ENCODE measurements at places on chromosomes 3 and 15.

DNA sequence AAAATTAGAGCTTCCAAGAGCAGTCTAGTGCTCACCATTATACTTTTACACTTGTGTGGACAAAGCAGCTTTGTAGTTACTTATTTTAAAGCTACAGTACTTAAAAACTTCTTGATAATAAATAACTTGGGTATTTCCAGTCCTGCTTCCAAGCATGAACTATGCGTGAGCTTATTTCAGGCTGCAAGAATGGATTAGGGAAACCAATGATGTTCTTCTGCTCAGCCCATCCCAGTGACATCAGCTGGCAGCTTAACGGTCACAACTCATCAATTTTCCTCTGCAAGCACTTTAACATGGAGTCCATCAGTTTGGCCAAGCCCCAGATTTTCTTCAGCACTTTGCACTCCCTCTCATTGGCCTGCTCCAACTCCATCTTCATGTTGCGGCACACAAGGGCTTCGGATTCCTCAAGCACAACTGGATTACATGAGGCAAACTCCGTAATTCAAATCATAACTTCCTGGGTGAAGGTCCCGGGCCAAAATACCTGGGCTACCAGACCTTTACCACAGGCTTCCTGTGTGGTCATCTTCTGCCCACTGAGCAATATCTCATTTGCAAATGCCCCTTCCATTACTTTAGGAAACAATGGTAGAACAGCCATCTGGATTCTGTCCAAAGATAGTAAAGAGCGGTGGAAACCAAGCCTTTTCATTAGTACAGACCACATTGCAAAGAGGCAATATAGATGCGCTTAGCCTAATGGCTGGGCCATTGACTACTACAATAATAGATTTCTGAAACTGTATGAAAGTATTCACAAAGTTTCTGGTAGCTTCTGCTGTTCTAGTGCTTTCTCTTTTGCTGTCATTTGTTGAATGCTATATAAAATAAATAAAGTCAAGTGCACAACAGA lies 87.5 kb upstream of the DAZL start:
- DNase-seq: no peak

DNA sequence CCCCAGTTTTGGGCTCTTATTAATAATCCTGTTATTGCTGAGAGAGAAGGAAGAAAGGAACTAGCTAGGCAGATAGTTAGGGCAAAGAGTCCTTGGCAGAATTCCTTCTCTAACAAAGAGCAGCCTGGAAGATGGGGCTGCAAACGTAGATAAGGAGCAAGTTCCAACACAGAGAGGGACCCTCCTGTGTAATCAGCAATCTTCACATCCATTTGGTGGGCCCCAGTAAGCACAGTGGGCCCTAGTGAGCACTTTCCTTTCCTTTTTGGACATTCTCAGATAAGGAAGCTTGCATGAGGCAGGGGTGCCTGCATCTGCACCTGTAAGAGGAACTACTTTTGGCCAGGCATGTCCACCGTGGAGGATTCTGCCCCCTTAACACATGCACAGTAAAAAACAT lies 119.6 kb upstream of the SGO1 start:
- no peak for DNase-seq

- DNase-seq: peak; percentile 39
Observed at GRCh38 chr15:74144153-74144775, 13.9 kb downstream of the ISLR2 start.

DNA sequence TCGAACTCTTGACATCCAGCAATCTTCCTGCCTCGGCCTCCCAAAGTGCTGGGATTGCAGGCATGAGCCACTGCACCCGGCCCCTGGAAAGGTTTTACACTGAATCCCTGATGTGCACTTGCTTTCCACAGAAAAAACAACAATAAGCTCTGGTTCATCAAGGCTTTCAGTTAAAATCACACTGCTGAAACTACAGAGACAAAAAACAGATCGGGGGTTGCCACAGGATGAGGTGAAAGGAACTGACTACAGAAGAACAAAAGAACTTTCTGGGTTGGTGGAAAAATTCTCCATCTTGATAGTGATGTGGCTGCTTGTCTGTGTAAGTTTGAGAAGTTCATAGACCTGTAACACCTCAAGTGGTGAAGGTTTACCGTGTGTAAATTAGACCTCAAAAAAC lies 2.9 kb downstream of the RAB43 start:
- DNase-seq: no peak

- DNase-seq: no peak
Observed at GRCh38 chr3:115286529-115287197, 139.6 kb upstream of the ZBTB20 start.

GRCh38 chr3:186506191-186506739 lies 37.9 kb downstream of the CRYGS start:
- DNase-seq: no peak

DNA sequence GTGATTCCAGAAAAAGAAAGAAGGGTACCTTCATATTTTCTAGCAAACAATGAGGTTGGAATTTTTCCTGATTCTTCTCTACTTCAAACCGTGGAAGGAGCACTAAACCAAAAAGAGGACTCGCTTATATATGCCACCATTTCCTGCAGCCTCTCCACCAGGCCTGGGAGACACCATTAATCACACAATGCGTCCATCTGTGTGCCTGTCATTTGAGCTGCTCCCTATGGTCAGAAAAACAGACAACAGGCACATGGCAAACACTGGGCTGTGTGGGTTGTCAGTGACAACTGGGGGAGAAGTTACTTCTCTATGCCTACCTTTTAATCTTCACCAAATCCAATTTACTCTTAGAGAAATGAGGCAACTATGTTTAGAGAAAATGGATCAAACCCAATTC lies 71.9 kb downstream of the NR2F2 start:
- DNase-seq: no peak

DNA sequence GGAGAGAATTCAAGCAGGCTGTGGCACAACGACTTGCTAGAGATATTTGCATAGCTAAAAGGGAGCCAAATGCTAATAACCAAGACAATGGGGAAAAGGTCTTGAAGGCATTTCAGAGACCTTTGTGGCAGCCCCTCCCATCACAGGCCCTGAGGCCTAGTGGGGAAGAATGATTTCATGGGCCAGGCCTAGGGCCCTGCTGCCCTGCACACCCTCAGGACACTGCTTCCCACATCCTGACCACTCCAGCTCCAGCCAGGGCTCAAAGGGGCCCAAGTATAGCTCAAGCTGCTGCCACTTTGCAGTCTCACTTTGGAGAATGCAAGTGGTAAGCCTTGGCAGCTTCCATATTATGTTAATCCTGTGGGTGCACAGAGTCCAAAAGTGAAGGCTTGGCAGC lies 21.5 kb upstream of the PTPN23 start:
- DNase-seq: no peak

GRCh38 chr3:4245671-4246070 lies 57.5 kb upstream of the SETMAR start:
- no peak for DNase-seq

DNA sequence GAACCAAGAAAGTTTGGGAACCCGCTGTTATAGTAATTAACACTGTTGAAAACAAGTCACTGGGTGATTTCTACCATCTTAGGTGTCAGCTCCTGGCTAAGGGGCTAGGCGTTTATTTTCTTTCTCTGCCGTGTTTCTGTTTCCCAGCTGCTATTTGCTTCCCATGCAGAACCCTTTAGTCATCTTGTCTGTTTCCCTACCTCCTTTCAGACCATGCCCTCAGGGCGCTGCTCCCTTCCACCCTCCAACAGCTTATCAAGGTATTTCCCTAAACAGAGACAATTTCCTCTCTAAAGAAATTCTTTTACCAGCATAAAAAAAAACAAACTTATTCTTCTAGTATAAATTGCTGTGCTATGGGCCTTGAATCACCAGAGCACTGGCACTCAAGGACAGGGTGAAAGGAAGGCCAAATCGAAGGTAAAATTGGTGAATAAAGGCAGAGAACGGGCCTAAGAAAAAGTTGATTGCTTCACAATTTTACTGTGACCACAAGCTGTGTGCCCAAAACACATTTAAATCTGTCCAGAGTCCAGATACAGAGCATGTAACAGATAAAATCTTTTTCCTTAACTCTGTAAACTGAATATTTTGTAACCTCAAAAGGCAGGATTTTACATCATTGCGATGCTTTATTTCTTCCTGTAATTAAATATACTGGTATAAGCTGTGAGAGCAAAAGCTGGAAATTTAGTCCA lies 319.2 kb downstream of the ZNF621 start:
- no peak for DNase-seq

- no peak for DNase-seq
Observed at GRCh38 chr3:49302613-49303012, 25.6 kb upstream of the C3orf62 start.

DNA sequence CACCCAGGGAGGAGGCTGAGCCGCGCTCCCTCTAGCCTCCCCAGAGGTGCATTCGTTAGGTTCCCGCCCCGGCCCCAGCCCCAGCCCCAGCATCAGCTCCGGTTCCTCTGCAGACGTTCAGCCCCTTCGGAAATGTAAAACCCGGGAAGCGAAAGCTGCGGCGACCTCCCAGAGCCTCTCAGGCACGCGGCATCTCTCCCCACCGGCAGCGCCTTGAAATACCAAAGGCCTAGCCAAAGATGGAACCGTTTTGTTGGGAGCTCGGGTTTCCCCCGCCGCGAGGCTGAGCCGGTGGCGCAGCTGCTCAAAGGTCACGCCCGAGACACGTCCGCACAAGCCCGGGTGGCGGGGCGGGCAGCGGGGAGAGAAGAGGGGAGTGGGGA lies 77.8 kb upstream of the HES1 start:
- peak; percentile 25 for DNase-seq

DNA sequence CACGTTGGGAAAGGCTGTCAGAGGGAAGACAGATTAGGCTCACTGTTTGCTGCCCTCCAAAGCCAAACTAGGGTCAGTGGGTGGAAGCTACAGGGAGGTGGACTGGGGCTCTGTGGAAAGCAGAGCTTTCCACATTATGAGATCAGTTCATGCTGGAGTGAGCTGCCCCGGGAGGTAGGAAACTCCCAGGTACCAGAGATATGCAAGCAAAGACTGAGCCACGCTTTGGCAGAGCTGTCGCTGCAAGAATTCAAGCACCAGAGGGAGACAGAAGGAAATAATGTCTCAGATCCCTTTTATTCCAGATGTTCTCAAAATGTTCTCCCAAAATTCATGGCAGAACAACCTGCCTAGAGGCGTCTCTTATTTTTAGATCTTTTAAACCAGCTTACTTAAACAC lies 286.6 kb downstream of the WDR72 start:
- DNase-seq: no peak

DNA sequence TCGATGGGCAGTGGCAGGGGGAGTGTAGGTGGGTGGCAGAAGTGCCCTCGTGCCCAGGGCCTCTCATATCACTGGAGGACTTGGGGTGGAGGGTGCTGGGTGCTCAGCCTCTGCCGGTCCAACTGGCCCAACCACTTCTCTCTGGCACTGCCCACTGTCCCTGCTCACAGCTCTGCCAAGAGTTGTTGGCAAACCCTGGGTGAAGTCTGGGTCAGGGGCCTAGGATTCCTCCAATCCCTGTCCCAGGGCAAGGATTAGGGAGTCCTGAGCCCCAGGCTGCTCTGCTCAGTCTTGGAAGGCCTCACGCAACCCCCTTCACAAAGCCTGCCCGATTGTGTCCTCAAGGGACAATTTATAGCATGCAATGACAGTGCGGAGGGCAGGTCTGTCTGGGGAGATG lies 5.2 kb upstream of the PRKCD start:
- no peak for DNase-seq

DNA sequence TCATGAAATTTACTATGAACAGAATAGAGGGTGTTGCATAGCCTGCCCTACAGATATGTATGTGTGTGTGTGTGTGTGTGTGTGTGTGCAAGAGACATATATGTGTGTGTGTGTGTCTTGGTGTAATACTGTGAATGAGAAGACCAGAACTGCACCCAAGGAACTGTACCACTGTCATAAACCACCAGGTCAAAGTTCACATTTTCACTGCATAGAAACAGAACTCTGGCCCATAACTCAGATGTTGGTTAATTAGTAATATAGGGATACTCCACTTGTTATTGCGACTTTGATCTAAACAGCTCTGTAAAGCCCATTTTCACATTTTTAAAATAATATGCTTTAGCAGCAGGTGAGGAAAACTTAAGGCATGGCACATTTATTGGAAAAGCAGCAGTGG lies 111.8 kb downstream of the IGF2BP2 start:
- DNase-seq: no peak

- DNase-seq: no peak
Observed at GRCh38 chr3:134066651-134067530, 37.2 kb upstream of the SLCO2A1 start.

DNA sequence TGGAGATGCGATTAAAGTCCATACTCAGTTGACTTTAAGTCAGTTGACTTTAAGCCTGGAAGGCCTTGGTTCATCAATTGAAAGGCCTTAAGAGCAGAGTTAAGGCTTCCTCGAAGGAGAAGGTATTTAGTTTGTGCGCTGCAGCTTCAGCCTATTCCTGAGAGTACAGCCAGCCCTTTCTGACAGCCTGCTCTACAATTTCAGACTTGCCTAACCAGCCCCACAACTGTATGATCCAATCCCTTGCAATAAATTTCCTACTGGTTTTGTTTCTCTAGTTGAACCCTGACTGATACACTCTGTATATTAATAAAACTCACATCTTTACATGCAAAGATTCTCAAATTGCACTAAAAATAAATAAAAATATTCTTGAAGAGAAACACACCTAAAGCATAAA lies 66.1 kb upstream of the RORA start:
- DNase-seq: no peak

- no peak for DNase-seq
Observed at GRCh38 chr15:61750271-61751084, 309.8 kb downstream of the VPS13C start.

- DNase-seq: no peak
Observed at GRCh38 chr3:13214847-13215472, 141.7 kb upstream of the IQSEC1 start.

DNA sequence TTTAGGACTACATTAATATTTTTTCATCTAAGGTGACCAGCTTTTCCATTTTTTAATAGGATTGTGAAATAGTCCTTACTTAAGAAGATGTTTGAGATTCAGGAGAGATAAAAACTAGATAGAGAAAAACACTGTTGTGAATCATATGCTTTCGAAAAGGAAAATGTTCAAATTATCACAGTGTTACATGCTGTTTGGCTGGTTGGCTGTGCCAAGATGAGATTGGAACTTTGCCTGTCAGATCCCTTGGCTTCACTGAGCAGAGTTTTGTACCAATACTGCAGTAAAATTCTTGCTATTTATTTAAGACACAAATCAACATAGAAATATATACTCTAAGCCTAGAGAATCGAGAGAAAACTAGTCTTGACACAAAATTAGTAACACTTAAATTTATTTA lies 117.2 kb downstream of the OXSM start:
- no peak for DNase-seq

- no peak for DNase-seq
Observed at GRCh38 chr15:82111918-82112317, 66.1 kb upstream of the MEX3B start.

Data from HEK293T (cell line).